Glutamatergic neuron (in vitro differentiated cells): ENCODE measurements at places on chromosomes 16 and 17. TPM values are rescaled to one million over a fixed set of nuclear protein-coding genes. Genes with fewer than 3 reads are reported as not detected.

Gene TMED6
- total RNA-seq: not detected

Gene TP53TG3
- not detected for total RNA-seq

Gene AURKB
- 17.3 TPM for total RNA-seq

Gene ADAD2
- not detected for total RNA-seq
